ENCODE measurements at places on chromosomes 13 and 19.

DNA sequence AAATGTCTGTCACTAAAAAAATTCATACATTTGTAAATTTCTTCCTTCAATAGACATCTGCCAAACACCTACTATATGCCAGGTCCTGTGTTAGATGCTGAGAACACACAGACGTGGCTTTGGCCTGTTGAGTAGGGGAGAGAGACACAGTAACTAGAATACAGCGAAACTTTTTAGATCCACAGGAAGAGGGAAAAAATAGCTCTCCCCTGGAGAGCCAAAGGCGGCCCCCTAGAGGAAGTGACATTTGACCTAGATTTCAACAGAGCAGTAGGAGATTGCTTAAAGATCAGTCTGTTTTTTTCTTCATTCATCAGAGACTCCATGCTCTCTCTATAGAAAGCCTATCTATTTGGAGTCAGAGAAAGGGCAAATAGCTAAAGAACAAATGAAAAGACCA is 11.3 kb downstream of the LCP1 start:
- DNase-seq, result no peak

DNA sequence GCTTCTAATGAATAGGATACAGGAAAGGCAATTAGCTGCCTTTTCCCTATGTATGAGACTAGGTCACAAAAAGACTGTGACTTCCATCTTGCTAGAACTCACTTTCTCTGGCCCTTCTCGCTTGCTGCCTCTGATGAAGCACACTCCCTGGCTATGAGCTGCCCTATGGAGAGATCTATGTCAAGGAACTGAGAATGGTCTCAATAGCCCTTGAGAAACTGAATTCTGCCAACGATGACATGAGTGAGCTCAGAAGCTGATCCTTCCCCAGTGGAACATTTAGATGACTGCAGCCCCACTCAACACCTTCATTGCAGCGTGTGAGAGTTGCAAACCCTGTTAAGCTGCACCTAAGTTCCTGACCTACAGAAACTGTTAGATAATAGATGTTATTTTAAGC is 309.8 kb downstream of the COG6 start:
- DNase-seq, result no peak

GRCh38 chr13:53382008-53382407 is 353.4 kb downstream of the OLFM4 start:
- DNase-seq, result no peak

- DNase-seq, result no peak
Measured at GRCh38 chr19:17778968-17779929, 15.7 kb upstream of the B3GNT3 start.

- no peak for DNase-seq
Measured at GRCh38 chr13:58989556-58989955, 1174.2 kb downstream of the DIAPH3 start.

DNA sequence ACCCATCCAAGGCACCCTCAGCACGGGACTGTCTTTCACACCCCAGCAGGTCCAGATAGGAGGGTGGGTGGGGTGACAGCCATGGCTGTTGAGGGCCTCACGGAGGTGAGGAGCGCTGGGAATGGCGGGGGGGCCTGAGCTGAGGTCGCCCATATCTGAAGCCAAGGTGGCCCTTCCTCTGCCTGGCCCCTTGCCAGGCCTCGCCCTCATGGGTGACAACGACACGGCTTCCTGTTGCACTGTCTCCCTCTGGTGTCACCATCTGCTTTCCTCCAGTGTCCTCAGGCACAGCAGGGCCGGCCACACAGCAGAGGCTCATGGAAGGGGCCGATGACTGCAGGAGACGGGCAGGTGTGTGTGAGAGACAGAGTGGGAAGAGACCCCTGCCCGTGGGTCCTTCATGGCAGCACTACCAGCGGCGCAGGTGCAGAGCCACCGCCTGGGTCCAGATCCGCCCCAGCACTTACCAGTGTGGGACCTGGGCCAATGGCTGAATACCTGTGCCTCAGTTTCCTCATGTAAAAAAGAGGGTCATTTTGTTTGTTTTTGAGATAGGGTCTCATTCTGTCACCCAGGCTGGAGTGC is 8.1 kb upstream of the NKPD1 start:
- DNase-seq, result no peak
